CD4-positive, alpha-beta T cell treated with Interferon alpha-2 for 1 hour (primary cell): ENCODE measurements at places on chromosomes 12 and 14.

GRCh38 chr12:5295996-5296395 lies 135.9 kb upstream of the NTF3 start:
- DNase-seq = no peak

DNA sequence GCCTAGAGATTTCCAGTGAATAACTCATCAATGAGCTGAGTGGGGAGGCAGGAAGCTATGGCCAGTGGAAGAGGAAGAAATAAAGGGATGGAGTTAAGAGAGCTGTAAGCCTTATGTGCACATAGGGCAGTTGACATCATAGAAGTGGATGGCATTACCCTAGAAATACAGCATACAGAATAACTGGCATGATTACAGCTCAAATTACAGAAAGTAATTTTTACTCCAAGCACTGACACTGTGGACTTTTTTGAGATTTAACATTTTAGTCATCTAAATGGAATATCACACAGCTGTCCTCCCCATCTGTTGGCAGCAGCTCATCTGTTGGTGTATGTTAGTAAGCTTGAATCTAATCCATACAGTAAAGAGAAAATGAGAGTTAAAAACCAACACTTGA lies 5.4 kb upstream of the IPO8 start:
- DNase-seq = no peak

DNA sequence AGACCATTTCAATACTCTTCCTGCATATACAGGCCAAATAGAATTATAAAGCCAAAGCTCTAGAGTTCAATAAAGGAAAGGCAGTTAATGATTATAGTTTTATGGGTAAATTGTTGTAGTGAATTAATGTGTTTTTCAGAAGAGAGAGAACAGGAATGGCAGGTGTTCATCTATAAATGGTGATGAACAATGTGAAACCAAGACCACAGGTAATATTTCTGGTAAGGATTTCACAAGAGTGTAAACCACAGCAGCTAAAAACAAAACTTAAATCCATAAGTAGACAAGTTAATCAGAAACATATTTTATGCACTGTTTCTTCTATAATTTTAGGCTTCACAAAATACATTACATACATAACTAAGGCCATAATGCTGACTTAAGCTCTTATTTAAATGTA lies 204.4 kb downstream of the SYT1 start:
- DNase-seq = no peak

- DNase-seq = no peak
These were observed 55.9 kb upstream of the GPR68 start for GRCh38 chr14:91300283-91300895.

GRCh38 chr12:12803186-12803585 lies 10.0 kb upstream of the DDX47 start:
- peak; percentile 28 for DNase-seq

DNA sequence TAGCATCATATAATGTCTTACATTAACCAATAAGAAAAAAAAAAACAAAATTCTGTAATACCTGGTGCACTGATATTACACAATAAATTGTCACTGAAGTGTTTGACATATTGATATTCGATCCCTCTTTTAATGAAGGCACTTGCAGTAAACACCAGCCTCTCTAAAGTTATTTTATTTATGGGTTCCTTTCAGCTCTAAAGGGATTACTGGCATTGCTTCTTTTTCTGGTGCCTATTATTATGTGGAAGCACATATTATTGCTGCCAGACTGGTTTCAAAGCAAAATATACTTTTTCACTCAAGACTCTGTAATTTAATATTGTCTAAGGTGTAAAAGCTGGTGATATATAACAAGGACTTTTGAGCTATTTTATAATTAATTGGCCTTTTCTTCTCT lies 1090.5 kb downstream of the TRHDE start:
- no peak for DNase-seq

GRCh38 chr14:25004389-25004809 lies 45.5 kb downstream of the STXBP6 start:
- no peak for DNase-seq

- no peak for DNase-seq
These were observed 4.1 kb downstream of the PLXNC1 start for GRCh38 chr12:94152292-94153078.

GRCh38 chr14:89616852-89617341 lies 199.9 kb upstream of the FOXN3 start:
- peak; percentile 88 for DNase-seq

- DNase-seq = no peak
These were observed 57.2 kb downstream of the MVK start for GRCh38 chr12:109630815-109631214.

DNA sequence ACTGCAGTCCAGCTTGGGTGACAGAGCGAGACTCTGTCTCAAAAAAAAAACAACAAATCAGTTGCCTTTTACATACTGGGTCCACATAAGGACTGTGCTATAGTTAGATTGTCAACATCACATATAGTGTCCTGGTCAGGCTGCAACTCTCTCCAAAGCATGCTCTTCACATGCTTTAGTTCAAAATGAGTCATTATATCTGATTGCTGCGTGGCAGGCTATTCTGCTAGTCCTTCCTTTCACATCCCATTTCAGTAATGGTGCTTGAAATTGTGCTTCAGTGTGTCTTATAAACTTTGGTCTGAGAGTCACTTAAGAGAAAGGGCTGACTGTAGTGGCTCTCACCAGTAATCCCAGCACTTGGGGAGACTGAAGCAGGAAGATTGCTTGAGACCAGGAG lies 6.9 kb downstream of the LETMD1 start:
- no peak for DNase-seq

GRCh38 chr12:126191949-126192348 lies 1126.7 kb downstream of the AACS start:
- DNase-seq = no peak

DNA sequence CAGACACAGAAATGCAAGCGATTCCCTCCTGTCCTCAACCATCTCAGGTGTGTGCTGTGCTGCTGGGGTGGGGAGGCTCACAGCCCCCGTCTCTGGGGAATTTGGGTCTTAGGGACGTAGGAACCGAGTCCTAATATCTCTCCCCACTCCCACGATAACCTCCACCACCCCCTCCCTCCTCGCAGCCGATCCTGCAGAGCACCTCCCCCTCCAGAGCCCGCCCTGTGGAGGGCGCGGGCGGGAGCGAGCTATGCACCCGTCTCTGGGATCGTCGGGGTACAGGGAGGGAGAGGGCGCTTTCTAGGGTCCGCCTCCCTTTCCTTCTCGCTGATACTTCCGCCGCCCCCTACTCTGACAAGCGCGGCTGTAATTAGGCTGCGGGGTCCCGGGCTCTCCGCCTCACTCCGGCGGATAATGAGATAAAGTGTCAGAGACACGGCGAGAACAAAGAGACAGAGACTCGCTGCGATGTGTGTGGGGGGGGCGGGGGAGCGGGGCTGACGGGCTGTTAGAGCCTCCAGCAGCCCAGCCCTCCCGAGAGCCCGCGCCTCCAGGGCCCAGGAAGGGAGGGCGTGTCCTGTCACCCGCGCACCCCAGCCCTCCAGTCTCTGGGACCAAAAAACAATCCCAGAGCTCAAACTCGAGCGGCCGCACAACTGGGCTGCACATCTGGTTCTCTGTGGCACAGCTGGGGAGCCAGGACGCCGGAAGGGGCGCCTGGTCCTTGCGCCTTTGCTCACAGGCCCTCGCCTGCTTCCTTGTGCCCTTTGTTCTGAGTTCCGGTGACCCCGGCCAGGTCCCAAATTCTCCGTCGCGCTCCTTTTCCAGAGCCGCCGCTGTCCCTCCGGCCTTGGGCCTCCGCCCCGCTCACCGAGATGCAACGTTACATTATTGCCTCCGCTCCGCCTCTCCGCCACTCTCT lies 8.7 kb downstream of the SHMT2 start:
- DNase-seq = no peak

DNA sequence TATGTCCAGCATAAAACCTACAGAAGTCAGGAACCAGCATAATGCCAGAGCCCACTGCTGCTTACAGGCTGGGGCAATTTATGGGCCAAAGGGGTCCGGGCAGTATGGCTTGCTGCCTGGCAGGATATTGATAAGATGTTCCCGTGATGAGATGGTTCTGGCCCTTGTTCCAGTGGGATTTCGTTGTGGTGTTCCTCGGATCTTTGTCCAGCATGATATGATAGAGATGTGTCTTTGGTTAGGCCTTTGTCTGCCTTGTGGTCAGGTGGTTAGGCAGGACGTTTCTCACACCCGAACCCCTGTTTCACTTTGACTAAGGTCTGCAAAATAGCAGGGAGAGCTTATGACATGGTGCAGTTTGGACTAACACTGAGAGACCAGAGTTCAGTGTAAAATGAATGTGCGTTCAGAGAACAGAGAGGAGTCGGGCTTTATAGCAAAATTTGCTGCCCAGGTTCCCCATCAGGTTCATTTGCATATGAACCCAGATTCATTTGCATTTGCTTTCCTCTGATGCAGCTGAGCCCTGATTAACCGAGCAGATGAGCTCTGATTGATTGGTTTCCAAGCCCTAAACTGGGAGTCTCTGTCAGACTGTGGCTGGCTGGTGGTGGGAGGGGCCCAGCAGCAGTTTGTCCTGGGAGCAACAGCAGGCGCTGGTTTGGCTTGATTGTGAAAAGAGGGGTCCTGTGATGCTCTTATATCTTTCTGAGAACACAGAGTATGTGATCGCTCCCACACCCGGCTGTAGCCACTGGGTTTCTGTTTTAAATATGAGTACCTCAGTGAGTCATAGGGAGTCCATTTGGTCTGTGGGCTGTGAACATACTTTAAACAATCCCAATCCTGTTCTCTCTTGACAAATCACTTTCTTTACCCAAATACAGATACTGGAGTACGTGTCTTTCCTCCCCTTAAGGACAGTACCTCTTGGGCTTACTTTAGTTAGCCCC lies 156.3 kb upstream of the PZP start:
- no peak for DNase-seq

GRCh38 chr14:28254768-28255167 lies 511.8 kb upstream of the FOXG1 start:
- no peak for DNase-seq

GRCh38 chr12:48342980-48343379 lies 7.7 kb downstream of the ZNF641 start:
- DNase-seq = no peak

- no peak for DNase-seq
These were observed 535.4 kb downstream of the PRKD1 start for GRCh38 chr14:29392287-29392686.

DNA sequence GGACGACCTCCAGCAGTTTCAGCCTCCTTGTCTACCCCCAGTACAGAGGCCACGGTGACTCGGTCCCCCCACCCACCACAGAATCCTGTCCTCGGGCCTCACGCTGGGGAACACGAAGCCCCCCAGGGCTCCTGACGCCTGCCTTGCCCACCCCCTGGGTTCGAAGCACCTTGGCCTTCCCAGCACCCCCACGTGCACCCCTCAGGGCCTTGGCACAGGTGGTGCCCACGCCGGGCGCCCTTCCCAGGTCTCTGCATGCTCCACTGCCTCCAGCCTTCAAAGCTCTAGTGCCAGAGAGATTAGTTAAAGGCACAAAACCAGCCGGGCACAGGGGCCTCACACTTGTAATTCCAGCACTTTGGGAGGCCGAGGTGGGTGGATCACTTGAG lies 61.8 kb downstream of the NOC4L start:
- no peak for DNase-seq

DNA sequence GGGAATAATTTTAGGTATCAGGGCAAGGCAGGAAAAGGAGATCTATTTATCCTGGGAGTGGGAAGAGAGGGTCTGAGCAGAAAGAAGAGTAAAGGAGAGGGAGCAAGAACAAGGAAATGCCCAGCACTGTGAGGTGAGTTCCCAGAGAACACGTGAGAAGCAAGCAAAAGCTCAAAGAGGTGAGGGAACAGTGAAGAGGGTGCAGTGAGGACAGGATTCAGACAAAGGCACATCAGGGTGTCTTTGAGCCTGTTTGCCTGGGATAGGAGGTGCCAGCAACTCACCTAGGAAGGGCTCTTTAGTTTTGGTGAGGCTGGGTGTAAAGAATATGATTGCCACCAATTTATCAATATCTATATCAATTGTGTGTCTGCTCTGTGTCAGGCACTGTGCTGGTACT lies 88.9 kb upstream of the NRXN3 start:
- no peak for DNase-seq

GRCh38 chr14:56959869-56960268 lies 149.6 kb upstream of the OTX2 start:
- DNase-seq = no peak

DNA sequence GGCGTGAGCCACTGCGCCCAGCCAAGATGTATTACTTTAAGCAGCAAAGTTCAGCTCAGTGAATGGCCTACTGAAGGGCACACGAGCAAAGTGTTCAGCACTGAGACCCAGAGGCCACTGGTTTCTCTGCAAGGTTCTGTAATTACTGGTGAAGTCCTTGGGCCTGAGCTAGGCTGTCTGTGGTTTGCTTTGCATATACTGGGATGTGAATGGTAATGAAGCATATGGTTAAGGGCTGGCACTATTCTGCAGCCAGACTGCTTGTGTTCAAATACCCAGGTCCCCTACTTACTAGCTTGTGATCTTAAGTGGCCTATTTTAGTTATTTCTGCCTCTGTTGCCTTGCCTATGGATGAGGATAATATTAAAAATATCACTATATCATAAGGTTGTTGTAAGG lies 72.0 kb downstream of the LLPH start:
- DNase-seq = no peak

GRCh38 chr12:49946497-49946896 lies 4.0 kb upstream of the AQP2 start:
- DNase-seq = no peak

DNA sequence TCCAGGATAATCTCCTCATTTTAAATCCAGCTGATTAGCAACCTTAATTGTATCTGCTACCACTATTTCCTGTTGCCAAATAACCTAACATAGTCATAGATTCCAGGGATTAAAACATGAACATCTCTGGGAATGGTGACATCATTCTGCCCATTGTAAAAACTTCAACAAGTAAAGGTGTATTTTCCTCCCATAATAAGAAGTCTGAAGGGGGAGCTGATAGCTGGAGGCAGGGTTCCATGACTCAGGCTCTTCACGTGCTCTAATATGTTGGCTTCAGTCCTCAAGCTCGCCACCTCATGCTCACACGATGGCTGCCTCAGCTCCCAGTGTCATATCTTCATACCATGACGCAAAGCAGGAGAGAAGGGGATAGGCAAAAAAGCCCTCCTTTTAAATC lies 172.0 kb upstream of the VASH1 start:
- no peak for DNase-seq
